ENCODE measurements at places on chromosomes 13 and 19. TPM values are rescaled to one million over a fixed set of nuclear protein-coding genes. Genes with fewer than 3 reads are reported as not detected.

DNA sequence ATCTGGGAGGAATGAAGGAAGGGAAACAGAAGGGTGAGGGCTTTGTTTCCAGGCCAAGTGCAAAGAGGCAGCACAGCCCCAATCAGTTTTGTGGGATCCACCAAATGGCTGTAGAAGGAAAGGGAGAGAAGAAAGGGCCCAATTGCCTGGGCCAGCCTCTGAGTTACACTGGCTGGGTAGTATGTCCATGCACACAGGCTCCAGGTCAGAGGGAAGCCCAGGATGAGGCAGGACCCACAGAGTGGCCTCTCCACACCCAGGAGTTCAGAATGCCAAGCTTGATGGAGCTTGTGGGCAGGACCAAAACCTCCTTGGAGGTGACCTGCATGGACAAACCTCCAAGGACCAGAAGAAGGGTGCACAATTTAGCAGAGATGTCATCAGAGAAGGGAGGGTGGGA is 178.2 kb upstream of the TSHZ3 start:
- DNase-seq = no peak

GRCh38 chr13:101572456-101572855 is 120.0 kb downstream of the ITGBL1 start:
- no peak for DNase-seq

The ZNF835 gene
- 2.7 TPM for total RNA-seq

The PRSS57 gene
- total RNA-seq = 0.87 TPM

The LRRC25 gene
- total RNA-seq = not detected

The ZNF256 gene
- 5.2 TPM for total RNA-seq

Measured in activated T-cell treated with anti-CD3 and anti-CD28 coated beads, Interleukin-2, amount 50 U/mL, for 4 hours (primary cell).